Left kidney (tissue), 8 donors: ENCODE measurements at places on chromosomes 5 and 9. TPM values are rescaled to one million over a fixed set of nuclear protein-coding genes. Genes with fewer than 3 reads are reported as not detected.

The ANKRD31 gene
- polyA plus RNA-seq = 0.86 TPM

The CCDC192 gene
- polyA plus RNA-seq = 1.5 TPM

The RASEF gene
- 8.5 TPM for polyA plus RNA-seq

The MEF2C gene
- 42.4 TPM for polyA plus RNA-seq

The IFNB1 gene
- not detected for polyA plus RNA-seq

The TOR4A gene
- polyA plus RNA-seq = 4.5 TPM

The CDHR2 gene
- 25.0 TPM for polyA plus RNA-seq

The WDR31 gene
- 7.7 TPM for polyA plus RNA-seq

The ADGRV1 gene
- 12.5 TPM for polyA plus RNA-seq

The DEPDC1B gene
- 35.0 TPM for polyA plus RNA-seq

The DAB2IP gene
- 42.5 TPM for polyA plus RNA-seq

The PLPPR1 gene
- 18.5 TPM for polyA plus RNA-seq

The GPX8 gene
- polyA plus RNA-seq = 90.2 TPM

The PCDHA1 gene
- not detected for polyA plus RNA-seq

The ORM2 gene
- not detected for polyA plus RNA-seq
